ENCODE measurements at places on chromosomes 2 and 18. TPM values are rescaled to one million over a fixed set of nuclear protein-coding genes. Genes with fewer than 3 reads are reported as not detected.

DNA sequence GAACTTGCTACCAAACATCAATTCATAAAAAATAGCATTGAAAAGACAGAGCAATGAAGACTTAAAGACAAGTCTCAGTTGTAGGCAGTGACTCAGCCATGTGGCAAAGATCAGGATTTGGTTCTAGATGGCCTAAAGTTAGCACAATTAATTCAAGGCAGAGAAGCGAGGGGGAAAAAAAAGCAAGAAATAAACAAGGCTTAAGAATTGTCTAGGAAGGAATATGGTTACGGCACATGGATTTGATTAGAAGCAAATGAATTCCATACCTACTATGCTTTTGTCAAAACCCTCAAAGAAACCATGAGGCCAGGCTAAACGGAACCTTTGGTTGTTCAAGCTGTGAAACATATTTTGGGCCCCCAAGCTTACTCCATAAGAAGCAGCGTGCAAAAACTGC, 362.2 kb upstream of the KCNH7 start:
- no peak for DNase-seq

- DNase-seq, result no peak
These were observed 69.2 kb downstream of the RFTN2 start for GRCh38 chr2:197606180-197606579.

- no peak for DNase-seq
These were observed 32.8 kb downstream of the PKP4 start for GRCh38 chr2:158489366-158490112.

GRCh38 chr2:177633111-177633510, 240.5 kb downstream of the AGPS start:
- DNase-seq, result no peak

DNA sequence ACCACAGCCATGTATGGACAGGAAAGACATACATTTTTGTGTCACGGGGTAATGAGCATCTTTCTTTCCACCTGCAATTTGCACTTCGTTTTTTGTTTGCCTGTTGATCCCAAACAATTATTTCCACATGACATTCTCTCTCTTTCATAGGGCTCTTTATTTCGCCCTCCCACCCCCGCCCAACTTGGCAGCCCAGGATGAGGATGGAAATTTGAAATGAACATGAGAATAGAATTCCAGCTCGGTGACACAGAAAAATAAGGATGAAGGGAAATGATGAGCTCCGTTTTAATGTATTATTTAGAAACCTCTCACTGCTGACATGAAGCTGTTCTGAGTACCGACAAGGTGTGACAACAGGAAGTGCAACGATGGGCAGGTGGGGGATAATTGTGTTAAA, 443.3 kb downstream of the SOCS6 start:
- DNase-seq, result no peak

- DNase-seq, result no peak
These were observed 697.1 kb downstream of the MBD2 start for GRCh38 chr18:53527365-53527764.

CDKL4 gene
- not detected for polyA plus RNA-seq

RAMP1 gene
- not detected for polyA plus RNA-seq

VWC2L gene
- polyA plus RNA-seq, result not detected

CELF4 gene
- polyA plus RNA-seq, result 0.15 TPM

DLX2 gene
- 2.9 TPM for polyA plus RNA-seq

Data from K562 (cell line).